ENCODE measurements at places on chromosomes 5 and 9.
A peak's percentile ranks its signal among the peaks of the same experiment; 100 is the strongest.

GRCh38 chr9:131433302-131433854 is 39.5 kb downstream of the PRRC2B start:
- DNase-seq: no peak

DNA sequence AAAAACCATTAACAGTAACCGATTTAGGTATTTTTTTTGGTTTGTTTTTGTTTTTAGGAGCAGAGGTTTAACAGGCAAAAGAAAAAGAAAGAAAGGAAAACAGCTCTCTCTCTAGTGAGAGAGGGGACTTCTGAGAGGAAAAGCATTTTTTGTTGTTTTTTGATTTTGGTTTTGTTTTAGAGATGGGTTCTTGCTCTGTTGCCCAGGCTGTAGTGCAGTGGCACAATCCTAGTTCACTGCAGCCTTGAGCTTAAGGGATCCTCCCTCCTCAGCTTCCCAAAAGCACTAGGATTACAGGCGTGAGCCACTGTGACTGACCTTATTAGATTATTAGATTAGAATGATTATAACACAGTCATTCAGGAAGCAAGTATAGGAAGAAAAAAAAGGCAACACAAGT is 10.1 kb downstream of the USP20 start:
- DNase-seq: no peak

DNA sequence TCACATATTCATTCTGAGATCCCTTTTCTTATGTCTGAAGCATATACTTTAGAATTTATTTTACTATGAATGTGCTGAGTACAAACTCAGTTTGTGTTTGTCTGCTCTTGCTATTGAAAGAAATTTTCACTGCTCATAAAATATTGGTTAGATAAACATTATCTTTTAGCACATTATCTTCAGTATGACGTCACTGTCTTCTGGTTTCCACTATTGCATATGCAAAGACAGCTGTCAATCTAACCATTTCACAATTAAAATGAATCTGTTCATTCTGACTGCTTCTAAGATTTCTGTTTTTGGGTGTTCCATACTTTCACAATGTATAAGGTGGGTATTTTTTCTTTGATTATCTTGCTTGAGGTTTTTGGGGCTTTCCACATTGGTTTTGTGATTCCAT is 526.2 kb upstream of the CDH6 start:
- no peak for DNase-seq

- DNase-seq: no peak
These were observed 65.5 kb upstream of the SPTLC1 start for GRCh38 chr9:92180669-92181181.

DNA sequence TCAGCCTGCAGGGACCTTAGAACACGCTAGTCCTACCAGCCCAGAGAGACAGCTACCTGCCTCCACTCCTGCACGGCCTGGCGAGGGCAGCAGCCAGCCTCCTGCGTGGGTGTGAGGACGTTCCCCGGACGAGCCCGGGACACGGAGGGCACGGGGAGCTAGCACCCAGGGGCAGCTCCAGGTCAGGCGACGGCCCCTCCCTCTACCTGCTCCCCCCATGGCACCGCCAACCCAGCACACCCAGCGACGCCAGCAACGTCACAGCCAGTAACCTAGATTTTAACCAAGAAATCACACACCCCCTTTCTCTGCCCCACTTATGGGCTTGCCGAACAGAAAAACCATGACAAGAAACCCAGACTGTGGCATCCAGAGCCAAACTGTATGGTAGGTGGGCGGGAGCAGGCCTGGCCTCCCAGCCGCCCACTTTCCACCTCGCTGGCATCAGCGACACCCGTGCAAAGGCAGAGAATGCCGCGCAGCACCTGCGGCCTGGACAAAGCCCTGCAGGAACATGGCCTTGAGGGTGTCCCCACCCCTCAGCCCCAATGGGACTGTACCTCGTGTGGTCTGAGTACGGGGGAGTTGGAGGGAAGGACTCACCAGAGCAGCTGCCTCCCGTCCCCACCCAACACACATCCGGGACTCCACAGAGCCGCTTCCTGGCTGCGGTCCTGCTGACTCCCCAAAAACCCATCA is 47.9 kb downstream of the NACC2 start:
- DNase-seq: no peak

DNA sequence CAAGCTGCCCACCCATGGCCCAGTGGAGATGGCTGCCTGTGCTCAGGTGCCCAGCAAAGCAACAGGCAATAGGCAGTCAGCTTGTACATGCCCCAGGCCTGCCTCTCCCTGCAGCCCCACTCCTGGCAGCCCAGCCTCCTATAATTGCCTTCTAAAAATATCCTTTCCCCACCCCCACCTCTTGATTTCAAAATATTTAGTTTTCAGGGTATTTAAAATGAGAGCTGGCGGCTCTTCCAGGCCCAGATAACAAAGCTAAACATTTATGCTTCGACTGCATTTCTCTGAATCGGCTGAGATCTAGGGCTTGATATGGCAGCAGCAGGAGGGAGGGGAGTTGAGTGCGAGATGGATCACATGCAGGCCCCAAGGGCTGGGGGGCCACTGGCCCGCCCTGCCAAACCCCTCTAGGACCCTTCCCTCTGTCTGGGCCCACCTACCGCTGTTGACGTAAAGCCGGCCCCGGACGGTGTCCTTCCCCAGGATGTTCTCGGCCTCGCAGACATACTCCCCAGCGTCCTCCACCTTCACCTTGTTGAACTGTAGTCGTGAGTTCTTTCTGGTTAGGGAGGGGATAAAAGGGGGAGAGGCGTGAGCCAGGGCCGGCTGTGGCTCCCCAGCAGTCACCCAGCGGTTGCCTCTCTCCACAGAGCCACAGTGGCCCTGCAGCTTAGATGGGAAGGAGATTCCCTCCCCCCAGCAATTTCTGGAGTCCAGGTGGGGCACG is 85.0 kb downstream of the PSD2 start:
- DNase-seq: no peak

DNA sequence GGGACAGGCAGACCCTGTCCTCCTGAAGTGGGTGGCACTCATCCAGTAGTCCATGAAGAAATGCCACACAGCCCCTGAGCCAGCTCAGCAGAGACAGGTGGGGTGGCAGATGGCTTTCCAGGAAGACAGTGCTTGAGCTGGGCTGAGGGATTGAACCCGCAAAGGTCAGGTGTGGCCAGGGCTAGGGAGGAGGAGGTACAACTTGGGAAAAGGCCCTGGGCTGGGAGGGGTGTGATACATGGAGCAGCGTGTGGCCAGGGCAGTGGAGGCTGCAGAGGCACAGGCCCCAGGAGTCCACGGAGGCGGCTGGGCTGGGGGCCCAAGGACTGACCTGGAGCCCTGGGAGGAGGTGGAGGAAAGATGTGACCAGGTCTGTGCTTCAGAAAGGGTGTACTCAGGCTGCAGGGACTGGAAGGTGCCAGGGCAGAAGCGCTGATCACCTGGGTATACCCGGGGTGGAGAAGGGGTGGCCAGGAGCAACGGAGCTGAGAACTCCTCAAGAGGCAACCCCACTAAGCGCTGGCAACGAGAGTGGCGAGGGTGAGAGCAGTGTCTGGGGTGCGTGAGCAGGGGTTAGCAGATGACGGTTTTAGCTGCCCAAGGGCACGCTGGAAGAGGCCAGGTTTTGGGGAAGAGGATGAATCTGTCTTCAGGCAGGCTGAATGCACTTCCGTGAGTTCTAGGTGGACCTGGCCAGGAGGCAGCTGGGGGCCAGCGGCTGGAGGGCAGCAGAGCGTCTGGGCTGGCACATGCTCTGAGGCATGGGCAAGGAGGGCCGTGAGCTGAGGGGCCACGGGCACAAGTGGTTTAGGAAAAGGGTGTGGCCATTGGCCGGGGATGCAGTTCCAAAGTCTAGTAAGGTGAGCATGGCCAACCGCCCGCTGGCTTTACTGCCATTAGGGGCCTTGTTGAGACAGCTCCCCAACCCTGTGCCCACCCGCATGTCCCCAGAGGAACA is 3.9 kb upstream of the RABL6 start:
- DNase-seq: no peak

DNA sequence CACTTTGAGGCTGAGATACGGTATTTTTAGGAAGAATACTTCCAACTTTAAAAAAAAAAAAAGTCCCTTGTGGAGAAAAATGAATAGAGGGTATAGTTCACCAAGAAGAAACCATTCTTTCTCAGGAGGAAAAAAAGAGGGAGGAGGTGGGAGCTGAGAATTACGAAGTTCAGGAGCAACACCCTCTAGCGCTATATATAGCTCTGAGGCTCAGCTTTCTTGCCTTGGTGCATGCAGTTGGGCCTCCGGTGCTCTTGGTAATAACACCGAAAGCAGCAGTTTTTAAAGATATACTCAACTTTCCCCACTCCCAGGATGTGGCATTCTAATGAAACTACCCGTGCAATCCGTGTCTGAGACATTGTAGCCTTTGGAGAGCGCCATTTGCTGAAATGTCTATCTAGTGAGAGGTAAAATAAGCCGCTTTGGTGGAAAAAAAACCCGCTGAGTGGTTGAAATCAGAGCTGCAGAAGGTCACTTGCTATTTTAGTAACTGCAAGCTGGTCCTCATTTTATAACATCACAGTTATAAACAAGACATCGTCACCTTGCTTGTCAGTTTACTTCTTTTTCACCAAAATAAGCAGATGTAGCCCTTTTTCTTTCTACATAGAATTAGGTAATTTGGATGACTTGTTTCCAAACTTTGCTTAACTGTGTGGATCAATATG is 156.4 kb downstream of the RORB start:
- DNase-seq: no peak

- DNase-seq: no peak
These were observed 617.5 kb upstream of the TLE4 start for GRCh38 chr9:78954286-78954685.

DNA sequence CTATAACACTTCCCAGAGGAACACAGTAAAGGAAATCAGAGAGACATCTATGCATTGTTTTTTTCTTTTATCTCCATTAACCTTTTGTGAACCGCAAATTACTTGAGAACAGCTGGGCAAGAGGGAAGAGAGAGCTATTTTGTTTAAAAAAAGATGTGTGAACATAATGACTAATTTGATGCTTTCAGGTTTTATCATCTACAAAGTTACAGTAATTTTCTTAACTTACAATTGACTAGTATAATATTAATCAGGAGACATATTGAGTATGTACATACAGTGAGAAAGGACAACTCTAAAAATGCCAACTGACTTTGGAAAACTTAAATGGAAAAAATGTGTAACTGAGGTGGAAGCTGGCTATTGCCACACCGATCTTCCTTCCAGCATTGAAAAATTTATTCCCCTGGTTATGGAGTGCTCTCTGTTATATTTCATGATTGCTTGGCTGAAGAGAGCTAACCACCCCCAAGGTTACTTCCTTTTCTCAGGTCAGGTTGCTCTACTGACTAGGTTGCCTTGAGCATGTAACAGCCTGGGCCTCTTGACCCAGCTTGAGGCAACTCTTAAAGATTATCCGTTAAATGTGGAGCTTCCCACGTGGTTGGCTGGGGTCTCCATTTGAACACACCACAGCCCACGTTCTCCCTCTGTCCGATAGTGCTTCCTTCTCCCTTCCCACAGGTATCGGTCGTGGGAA is 62.6 kb upstream of the C6 start:
- no peak for DNase-seq

DNA sequence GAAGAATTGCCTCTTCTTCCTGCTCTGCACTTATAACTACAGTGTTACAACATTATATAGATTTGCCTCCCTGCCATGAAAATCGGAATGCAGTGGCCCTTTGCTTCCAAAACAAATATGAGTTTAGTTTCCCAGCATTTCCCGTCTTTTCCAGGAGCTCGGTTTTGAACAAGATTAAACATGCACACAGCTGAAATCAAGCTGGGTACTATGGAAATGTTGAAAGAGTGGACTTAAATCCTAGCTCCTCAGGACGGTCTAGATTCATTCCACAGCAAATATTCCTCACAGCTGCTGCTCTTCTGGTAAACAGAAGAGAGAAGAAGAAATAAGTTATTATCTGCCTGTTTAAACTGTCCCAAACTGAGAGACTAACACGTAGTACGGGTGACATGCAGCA is 161.4 kb downstream of the PIK3R1 start:
- no peak for DNase-seq

DNA sequence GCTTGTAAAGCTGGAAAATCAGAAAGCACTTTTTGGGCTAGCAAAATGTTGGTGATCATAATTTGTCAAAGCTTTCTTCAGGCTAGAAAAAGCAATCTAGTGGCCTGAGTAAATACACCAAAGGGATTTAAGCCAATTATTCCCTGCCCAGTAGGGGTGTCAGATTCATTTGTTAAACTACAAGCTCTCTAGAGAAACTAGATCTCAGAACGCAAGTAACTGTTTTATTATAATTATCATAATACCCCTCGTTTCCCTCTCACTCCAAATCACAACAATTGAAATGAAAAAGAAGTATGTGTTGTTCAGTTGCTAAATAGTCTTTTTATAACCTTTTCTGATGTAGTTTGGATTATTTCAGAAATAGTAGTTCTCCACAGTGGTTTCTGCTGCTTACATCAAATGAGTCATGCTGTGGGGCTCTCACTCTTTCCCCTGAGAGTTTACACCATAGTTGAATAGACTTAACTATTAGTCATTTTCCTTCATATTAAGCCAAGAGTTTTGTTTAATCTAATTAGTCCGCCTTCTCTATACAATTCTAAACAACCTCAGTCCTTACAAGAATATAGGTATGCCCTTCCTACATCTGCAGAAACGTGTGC is 918.6 kb upstream of the DMAC1 start:
- DNase-seq: no peak

DNA sequence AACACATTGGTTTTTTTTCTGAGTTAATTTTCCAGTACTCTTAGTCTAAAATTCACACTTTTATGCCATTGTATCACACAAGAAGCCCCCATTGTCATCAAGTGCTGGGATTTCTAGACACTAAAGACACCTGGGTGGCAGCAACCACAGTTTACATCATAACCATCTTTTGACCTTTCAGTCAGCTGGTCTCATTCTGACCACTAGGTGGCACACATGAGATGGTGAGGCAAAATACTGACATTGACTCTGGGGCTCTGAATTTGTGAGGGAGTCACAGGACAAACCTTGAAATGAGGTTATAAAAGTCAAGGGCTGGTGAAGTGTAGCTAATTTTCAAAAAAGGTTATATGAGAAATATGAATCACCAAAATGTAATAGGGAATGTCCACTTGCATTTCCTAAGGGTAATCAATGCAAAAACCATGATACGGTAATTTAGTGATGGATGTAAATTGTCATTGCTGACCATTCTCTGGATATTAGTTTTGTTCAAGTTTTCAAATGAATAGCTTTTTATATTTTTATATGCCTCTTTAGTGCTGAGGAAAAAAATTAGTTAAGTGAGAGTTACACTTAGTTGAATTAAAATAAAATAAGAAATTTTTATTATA is 229.4 kb downstream of the DMAC1 start:
- peak; percentile 48 for DNase-seq

- DNase-seq: no peak
These were observed 302.4 kb upstream of the PANK3 start for GRCh38 chr5:168881427-168882149.

DNA sequence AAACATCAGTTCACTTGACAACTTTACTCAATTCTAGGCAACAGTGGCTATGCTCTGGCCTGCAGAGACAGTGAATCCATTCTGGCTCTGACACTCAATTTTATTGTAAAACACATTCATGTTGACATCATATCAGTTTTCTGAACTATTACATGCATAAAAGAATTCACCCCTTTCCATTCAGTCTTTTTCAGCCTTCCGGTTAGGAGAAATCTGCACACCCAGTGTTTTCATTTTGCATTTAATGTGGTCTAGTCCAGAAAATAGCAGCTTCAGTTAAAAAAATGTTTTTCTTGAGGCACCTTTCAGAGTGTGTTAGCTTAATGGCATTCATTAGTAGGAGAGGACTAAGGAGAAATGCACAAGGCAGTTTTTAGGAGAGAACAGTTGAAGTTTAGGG is 95.1 kb downstream of the PBX3 start:
- no peak for DNase-seq

- no peak for DNase-seq
These were observed 262.0 kb downstream of the PLK2 start for GRCh38 chr5:58197875-58198274.

GRCh38 chr9:89442981-89443814 is 54.7 kb downstream of the SEMA4D start:
- DNase-seq: no peak

All from liver (tissue), 10 donors.